ENCODE measurements at places on chromosomes 4 and X. TPM values are rescaled to one million over a fixed set of nuclear protein-coding genes. Genes with fewer than 3 reads are reported as not detected.

The TRIM75 gene
- total RNA-seq = not detected

The EOLA1 gene
- 28.9 TPM for total RNA-seq

The PCDH18 gene
- total RNA-seq = not detected

The ZFP92 gene
- 2.1 TPM for total RNA-seq
